Stimulated activated CD8-positive, alpha-beta memory T cell treated with anti-CD3 and anti-CD28 coated beads, Interleukin-7, amount 100 ng/mL, for 1 hour (primary cell): ENCODE measurements at places on chromosomes 5 and 9.

- DNase-seq = no peak
Measured at GRCh38 chr9:110346325-110346724, 8.7 kb upstream of the TXNDC8 start.

DNA sequence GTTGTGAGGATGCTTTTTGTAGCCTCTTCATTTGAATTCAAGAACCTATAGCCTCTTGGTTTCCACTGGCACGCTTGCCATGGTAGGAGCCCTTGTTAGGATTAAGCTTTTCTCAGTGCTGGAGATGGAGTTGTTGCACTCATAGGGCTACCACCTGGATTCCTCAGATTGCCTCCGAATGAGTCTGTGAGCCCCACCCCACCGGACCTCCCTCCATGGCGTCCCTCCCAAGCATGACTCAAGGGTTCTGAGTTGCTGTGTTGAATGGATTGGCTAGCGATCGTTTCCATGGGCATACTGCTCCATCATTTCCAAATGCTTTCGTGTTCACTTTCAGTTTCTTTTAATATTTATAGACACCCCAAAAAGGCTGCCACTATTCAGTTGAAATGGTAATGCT is 69.9 kb downstream of the DAPK1 start:
- DNase-seq = no peak

- no peak for DNase-seq
Measured at GRCh38 chr5:104326966-104327365, 764.4 kb upstream of the NUDT12 start.

DNA sequence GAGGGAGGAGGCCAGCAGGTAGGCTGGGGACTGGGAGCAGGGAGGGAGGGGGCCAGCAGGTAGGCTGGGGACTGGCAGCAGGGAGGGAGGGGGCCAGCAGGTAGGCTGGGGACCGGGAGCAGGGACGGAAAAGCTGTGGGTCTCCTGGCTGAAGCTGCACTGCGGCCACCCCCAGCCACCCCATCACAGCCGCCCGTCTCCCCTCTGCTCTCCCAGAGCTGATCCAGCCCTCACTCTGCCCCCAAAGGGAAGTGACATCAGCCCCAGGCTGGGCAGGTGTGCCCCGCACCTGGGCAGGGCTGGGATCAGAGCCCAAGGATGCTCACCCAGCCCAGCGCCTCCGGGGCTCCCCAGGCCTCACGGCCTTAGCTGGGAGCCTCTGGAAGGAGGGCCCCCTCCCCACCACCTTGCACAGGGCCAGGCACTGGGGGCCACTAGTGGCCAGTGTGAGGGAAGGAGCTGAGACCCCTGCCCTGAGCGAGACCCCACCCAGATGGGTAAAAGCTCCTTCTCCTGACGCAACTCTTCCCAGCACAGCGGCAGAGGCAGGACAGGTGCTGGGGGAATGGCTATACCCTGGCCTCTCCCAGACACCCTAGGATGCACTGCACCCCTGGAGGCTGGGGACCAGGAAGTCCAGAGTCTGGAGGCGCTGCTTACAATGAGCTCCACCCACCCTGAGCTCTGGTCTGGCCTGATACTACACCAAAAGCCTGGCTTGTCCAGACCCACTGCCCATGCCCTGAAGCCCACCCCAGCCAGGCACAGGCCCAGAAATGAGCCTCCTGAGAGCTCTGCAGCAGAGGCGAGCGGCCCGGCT is 11.6 kb downstream of the AGPAT2 start:
- DNase-seq = no peak

DNA sequence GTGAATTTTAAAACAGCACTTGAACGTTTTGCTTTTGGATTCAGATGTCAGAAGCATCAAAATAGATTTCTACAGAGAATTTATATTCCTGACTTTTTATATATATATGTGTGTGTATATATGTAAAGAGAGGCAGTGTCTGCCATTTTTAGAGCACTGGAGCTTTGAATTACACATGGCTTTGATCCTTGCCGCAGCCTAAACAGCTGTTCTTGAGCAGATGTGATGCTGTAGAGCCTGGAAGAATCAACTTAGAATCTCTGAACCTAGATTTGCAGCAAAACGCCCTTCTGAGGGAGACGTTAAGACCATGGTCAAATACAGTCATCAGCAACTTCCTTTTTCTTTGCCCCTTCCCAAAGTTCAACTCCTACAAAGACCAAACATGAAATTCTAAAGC is 21.7 kb upstream of the C5orf47 start:
- no peak for DNase-seq

DNA sequence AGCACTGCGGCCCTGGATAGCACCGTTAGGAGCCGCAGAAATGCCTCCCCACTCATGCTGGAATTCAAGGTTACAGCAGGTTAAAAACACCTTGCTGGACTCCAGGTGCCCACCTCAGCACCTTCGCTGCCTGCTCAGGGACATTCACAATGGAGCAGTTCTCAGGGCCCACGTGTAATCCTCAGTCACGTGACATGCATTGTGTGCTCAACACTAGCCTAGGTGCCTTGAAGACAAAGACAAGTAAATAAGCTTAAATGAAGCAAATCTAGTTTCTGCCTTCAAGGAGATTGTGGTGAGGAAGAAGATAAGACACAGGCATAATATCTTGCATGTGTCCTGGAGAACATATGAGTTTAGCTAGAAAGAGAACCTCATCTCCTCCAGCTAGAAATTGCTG is 82.1 kb downstream of the FSTL4 start:
- no peak for DNase-seq

DNA sequence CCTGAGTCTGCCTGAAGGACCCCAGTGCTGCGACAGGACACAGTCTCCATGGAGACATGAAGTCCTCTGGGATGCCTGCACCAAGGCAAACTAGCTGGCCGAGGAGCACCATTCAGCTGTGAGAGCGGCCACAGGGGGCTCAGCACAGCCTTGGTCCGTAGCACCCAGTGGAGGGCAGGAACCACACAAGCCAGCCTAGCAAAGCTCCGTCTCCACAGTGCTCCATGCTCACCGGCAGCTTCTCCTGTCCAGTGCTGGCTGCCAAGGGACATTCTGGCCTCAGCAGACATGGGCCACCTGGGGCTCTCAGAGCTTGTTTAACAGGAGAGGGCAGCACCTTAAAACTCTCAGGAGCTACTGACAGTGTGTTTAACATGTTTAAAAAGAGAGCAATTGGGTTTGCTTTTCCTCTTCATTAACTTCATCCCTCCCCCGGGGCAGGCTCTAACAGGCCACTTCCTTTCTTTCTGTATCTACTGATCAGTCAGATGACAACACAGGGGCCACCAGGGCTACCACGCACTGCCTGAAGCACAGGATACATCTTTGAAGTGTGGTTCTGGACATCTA is 57.0 kb downstream of the SECISBP2 start:
- DNase-seq = no peak

DNA sequence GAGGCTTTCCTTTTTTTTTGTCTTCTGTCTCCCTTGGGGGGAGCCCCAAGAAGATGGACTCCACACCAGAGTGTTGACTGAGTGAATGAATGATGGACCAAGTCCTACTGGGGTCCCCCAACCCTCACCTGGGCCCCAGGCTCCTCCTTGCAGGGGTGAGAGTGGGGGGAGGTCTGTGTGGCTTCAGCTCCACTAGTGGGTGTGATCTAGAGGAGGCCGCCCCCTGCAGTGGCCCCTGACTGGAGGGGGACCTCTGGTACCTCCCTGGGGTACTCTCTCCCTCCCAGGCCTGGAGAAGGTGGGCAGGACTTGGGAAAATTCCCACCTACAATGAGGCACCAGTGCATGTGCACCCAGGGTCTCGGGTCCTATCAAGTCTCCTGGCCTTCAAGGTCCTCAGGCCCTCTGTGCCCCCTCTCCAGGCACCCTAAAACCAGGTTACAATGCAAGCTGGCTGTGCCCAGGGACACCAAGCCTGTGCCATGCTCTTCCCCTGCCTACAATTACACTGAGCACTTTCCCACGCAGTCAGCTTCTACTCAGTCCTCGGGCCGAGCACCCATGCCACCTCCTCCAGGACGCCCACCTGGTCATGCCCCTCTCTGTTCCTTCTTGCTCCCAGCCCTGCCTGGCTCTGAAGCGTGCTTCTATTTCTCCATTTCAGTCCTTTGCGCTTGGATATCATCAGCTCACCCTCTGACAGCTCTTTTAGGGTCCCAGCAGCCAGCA is 117.2 kb upstream of the PHYKPL start:
- no peak for DNase-seq

GRCh38 chr5:14142827-14143545 is at the start of gene TRIO:
TRIO (plus strand) TSS chr5:14143342; CDS start chr5:14143726, 384 bp downstream.
- peak; percentile 58 for DNase-seq

- no peak for DNase-seq
Measured at GRCh38 chr9:31783491-31783890, 601.0 kb upstream of the ACO1 start.

DNA sequence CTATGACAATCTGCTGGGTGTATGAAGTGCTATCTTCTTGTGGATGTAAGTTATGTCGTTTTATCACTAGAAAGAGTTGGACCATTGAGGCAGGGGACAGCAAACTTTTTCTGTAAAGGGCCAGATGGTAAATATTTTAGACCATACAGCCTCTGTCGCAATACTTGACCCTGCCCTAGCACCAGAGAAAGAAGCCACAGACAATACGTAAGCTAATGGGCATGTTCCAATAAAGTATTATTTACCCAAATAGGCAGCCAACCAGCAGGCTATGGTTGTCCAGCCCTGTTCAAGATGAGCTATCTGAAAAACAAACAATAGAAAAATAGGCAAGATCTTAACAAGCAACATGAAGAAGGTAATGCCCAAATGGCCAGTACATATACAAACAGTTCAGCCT is 36.4 kb downstream of the MTX3 start:
- DNase-seq = no peak

- DNase-seq = no peak
Measured at GRCh38 chr5:77180167-77181081, 30.1 kb upstream of the PDE8B start.

DNA sequence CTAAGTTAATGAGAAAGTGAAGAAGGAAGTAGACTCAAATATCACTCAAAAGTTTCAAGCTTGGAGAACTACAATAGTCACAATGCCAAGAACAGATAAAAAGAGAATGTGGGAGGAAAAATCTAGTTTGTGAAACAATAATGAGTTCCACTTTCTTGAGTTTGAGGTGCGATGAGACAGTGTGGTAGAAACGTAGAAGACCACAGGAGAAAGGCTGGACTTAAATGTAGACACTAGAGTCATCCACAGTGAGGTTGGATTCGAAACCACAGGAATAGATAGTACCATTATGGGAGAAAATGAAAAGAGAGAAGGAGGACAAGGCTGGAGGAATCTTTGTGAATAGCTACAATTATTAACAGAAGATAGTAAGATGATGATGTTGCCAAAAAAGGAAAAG is 141.1 kb upstream of the LRRTM2 start:
- no peak for DNase-seq

- no peak for DNase-seq
Measured at GRCh38 chr9:79013715-79014610, 557.8 kb upstream of the TLE4 start.

DNA sequence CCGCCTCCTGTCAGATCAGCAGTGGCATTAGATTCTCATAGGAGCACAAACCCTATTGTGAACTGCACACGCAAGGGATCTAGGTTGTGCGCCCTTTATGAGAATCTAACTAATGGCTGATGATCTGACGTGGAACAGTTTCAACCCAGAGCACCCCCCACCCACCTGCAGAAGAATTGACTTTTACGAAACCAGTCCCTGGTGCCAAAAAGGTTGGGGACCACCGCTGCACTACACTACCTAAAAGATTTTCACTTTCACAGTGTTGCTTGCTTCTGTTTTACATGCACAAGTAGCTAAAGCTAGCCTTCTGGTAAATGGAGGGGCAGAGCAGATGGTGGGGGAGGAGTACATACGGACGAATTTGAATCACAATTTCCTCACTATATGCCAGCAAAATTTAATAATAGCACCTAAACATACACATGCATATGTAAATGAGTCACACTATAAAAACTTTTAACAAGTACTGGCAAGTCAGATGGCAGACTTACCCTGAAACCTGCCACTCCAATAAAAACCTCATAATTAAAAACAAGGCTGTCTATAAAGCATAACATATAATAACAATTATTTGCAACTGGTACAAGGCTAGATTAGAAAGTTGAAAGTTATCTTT is 24.0 kb upstream of the CDKN2B start:
- no peak for DNase-seq

GRCh38 chr5:150945947-150946346 is 41.2 kb upstream of the ZNF300 start:
- DNase-seq = no peak

- no peak for DNase-seq
Measured at GRCh38 chr5:171313481-171314206, 4.6 kb downstream of the TLX3 start.

DNA sequence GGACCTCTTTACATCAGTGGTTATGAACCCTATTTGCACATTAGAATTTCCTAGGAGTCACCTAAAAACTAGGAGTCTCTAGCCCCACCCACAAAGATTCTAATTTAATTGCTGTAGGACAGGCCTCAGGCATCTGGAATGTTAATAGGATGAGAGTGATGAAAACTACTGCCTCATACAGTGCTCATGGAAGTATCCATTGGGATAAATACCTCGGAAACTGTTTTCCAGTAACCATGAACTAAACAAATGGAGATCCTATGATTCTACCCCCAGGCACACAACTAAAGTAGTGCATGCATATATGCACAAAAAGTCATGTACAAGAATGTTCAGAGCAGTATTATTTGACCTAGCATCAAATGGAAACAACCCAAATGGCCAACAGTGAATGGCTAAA is 286.3 kb downstream of the DNAH5 start:
- no peak for DNase-seq

DNA sequence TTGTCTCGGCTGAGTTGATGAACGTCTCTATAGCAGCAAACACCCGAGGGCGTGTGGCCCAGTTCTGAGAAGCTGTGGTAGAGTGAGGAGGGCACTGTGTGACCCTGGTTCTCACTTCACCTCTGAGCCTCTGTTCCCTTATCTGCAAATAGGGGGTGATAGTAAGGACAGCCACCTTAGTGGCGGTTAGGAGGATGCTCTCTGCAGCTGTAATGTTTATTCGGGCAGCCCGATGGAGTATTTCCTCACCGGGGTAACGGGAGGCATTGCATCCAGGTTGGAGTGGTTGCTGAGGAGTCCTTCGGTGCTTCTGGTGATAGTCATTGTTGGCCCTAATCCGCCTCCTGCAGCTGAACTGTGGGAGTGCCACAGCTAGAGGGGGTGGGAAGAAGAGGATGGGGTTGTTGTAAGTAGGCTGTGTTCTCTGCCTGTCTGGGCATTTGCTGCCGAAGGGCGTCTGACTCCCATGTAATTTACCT is 13.9 kb downstream of the PRRC2B start:
- no peak for DNase-seq

- DNase-seq = no peak
Measured at GRCh38 chr5:112063191-112063590, 306.2 kb upstream of the NREP start.

GRCh38 chr5:36059571-36060419 is 6.9 kb downstream of the UGT3A2 start:
- no peak for DNase-seq

- no peak for DNase-seq
Measured at GRCh38 chr5:75023368-75024159, 28.8 kb downstream of the GCNT4 start.

- DNase-seq = no peak
Measured at GRCh38 chr5:128687930-128688329, 149.9 kb upstream of the FBN2 start.

DNA sequence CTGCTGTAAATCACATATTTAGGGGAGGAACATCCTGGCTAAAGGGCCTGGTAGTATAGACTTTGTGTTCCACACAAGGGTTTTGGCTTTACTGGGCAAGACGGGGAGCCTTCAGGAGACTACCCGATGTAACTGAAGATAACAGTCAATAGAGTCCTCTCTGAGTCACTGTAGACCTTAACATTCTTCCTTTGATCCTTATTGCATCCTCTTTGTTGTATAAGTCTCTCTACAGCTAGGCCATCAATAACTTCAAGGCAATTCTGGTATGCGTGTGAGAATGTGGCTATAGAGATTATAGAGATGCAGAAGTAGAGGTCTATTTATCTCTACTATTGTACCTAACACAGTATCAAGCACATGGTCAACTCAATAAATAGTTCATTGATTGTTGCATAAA is 67.3 kb upstream of the STK32A start:
- no peak for DNase-seq
